Hepatocyte (in vitro differentiated cells): ENCODE measurements at places on chromosomes 1 and 21.

DNA sequence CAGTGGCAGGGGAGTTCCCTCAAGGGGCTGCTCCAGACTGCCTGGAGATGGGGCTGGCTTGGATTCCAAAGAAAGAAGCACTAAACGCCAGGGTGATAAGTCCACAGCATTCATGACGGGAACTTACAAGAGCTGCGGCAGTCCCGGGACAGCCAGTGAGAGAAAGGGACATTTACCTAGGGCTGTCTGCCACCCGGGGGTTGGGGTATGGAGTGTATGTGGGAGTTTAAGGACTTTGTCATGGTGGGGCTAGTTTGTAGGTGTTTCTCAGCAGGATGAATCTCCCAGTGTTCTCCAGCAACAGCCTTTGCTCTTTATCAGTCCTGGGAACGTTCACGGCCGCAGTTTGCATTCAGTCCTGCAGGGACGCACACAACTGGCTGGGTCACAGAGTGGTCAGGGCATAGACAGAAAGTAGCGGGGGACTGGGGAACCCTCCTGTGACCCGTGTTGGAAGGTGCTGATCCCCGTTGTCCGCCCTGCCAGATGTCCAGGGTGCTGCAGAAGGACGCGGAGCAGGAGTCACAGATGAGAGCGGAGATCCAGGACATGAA, 41.4 kb upstream of the HMGN1 start:
- H3K36me3 ChIP-seq = no peaks in the 10 kb centered on the region
- DNase-seq = no peak
- no peak overlapping the region for H3K4me3 ChIP-seq
- no peaks in the 10 kb centered on the region for H3K27me3 ChIP-seq
- H3K4me1 ChIP-seq = no peaks in the 10 kb centered on the region

GRCh38 chr1:117366177-117367045, 838 bp upstream of the MAN1A2 start:
- no peaks in the 10 kb centered on the region for H3K36me3 ChIP-seq
- DNase-seq = peak; percentile 94
- H3K27ac ChIP-seq = peak overlapping the region; percentile 99
- no peaks in the 10 kb centered on the region for H3K27me3 ChIP-seq

DNA sequence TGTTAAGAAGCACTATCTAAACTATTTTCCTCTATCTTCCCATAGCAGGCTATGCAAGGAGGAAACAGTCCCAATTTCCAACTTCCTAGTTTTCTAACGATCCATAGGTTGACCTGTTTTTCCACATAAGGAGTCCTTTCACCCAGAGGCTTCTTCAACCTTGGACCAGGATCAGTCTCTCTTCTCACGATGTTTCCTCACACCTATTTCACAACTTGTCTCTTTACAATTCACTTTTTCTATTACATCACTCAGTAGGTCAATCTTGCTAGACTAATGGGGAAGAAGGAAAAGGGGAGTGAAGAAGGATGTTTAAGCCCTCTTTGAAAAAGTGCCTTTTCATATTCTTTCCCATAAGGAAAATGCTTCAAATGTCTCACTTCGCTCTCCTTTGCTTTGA, 15.9 kb downstream of the PALMD start:
- H3K36me3 ChIP-seq = no peaks in the 10 kb centered on the region
- no peak overlapping the region for H3K4me3 ChIP-seq
- H3K4me1 ChIP-seq = no peaks in the 10 kb centered on the region
- DNase-seq = no peak
- H3K27me3 ChIP-seq = no peaks in the 10 kb centered on the region

GRCh38 chr1:201016211-201016651, 7.3 kb downstream of the KIF21B start:
- H3K27me3 ChIP-seq = no peaks in the 10 kb centered on the region
- peaks cover 23% of the 10 kb centered on the region for H3K4me1 ChIP-seq
- peak; percentile 57 for DNase-seq
- H3K27ac ChIP-seq = no peak overlapping the region
- H3K36me3 ChIP-seq = no peaks in the 10 kb centered on the region
